SHP77 treated with DMSO at 0.1 percent for 48 hours (cell line): ENCODE measurements at places on chromosomes 1 and 21.

GRCh38 chr1:18047122-18047521 lies 60.5 kb upstream of the IGSF21 start:
- DNase-seq = no peak

DNA sequence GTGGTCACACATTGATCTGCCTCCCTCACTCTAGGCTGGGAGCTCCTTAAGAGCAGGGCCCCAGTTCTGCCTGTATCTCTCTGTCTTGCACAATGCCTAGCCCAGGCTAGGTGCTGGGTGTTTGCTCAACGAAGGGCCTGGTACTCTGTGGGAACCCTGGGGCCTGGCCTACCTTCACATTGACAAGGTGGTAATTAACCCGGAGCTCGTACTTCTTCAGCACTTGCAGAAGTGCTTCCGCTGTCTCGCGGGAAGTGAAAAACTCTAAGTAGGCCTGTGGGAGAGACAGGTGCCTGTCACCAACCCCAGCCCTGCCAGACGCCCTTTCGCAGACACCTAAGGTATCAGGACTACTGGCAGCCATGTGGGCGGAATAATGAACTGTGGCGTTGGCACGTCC lies 13.7 kb downstream of the MTHFR start:
- no peak for DNase-seq

- DNase-seq = peak; percentile 74
Observed at GRCh38 chr1:155126556-155127104, 1.0 kb upstream of the EFNA1 start.

GRCh38 chr1:6985549-6986276 lies 200.5 kb downstream of the CAMTA1 start:
- DNase-seq = no peak

DNA sequence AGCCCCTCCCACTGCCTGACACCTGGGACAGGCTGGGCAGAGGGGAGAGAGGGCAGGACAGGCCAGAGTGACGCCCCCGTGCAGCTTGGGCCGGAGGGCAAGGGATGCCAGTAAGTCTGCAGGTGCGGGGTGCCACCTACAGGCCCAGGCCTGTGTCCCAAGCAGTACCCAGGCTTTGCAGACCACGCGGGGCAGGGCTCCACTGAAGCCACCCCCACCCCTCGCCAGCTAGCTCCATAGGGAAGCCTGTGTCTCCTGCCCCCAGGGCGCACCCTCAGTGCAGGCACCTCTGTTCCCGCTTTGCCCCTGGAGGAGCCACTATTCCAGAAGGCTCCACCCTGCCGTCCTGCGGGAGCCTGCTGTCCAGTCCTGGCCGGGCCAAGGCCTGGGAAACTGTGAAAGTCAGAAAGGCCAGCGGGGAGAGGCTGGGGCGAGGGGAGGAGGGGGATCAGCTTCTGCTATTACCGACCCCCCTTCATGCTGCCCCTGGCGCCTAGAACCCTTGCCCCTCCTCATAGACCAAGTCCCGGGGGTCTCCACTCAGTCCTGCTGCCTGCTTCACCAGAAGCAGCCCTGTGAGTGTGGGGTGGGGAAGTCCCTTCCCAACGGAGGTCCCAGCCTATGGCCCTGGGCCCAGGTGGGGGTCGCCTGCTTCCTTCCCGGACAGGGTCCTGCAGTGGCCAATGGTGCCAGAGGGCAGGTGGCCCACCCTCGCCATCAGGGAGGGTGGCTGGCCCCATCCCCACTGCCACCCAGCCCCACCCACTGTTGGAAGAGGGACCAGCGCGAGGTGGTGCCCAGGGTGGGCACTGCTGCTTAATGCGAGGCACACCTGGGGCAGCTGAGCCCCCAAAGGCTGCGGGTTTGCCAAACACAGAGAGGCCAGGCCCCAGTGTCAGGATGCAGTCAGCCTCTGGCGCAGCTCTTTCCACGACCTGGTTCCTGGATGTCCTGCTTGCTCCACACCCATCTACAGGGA lies 54.4 kb downstream of the KCNAB2 start:
- DNase-seq = no peak

DNA sequence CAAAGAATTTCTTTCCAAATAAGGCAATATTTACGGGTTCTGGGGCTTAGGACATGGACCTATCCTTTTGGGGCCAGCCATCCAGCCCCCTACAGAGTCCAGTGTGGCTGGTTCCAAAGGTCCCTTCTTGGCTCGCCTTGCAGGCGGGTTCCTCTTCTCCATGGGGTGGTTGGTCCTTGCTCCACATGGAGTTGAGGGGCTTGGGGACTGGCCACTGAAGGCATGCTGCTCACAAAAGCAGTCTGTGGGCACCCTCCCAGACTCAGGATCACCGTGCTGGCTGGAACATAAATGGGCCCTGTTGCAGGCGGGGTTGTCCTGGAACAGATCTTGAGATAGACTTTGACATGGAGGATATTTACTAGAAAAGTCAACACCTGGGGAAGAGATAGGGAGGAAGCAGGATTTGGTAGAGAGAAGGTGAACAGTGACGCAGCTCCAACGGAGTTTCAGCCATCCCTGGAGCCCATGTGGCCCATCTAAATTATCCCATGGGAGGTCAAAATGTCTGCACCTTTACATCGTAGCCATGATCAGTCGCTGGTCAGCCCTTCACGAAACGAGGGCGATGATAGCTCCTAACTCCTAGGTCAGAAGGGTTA lies 39.1 kb upstream of the LRP8 start:
- DNase-seq = no peak

DNA sequence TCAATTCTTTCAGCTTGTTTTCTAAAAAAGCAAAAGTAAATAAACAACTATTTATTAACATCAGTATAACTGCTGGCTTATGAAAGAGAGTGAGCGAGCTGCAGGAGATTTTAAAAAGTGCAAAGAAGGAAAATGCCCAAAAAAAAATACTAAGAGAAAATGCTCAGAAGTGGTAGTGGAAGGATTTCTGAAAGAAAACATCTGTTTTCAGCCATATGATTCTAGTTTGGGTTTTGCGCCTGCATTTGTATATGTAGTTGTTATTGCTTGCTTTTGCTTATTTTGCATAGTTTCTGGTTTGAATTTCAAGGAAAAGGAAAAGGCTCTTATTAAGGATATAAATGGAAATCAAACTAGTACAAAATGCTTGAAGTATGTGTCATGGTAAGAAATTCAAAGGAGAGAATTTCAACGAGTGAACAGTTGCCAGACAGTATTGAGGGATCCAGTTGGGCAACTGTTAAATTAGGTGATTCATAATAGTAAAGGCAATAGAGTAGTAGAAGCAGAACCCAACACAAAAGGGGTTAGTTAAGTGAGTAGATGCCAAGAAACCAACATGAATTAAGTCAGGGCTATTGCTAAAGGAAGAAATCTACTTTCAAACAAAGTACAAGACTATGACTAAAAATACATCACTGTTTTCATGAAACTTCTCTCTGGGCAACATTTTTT lies 1.2 kb downstream of the GBP5 start:
- DNase-seq = no peak

DNA sequence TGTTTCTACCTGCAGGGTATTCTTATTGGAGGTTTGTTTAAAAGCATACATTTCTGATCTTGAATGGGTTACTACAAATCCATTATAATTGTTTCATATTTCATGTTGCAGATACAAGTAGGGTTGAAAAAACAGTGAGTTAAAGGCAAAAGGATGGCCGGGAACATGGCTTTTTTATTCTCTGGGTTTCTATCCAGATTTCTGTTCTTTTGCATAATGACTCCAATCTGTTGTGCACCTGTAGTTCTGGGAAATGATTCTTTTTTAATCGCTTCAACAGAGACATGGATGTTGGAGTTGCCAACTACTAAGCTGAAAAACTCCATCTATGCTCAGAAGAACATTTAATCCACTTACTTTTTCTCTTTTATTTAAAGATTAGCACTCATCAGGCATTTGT lies 2.7 kb upstream of the ADAMTS1 start:
- DNase-seq = no peak

DNA sequence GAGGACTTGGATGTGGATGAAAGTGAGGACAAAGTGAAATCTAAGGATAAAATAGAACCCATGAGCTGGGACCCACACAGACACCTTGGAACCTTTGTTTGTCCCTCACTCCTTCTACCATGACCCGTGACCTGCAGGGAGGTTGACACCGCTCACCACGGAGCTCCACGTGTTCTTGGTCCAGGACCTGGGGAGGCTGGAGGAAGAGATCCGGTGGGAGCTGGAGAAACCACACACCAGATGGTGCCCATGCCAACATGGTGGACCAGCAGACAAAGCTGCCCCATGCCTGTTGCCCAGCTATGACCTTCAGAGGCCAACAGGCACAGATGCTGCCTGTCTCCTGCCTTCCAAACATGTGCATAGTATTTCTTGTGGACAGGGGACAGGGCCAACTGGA lies 721.9 kb downstream of the PTPRU start:
- DNase-seq = no peak

DNA sequence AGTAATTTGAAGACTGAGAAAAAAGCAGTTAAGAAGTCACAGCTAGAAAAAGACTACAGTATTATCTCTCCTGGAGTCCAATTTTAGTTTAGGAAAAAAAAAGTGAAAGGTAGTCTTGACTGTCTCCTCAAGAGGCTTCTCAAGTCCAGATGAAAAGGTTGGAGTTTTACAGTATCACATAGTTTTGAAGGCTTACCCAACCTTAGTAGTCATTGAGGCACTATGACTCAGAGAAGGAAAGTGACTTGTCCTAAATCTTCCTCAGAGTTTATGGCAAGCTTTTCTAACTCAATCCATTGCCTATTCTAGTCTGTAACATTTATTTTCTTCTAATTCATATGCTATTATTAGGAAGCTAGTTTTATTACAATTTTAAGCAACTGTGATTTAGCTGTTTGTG lies 174.9 kb downstream of the DPYD start:
- no peak for DNase-seq

DNA sequence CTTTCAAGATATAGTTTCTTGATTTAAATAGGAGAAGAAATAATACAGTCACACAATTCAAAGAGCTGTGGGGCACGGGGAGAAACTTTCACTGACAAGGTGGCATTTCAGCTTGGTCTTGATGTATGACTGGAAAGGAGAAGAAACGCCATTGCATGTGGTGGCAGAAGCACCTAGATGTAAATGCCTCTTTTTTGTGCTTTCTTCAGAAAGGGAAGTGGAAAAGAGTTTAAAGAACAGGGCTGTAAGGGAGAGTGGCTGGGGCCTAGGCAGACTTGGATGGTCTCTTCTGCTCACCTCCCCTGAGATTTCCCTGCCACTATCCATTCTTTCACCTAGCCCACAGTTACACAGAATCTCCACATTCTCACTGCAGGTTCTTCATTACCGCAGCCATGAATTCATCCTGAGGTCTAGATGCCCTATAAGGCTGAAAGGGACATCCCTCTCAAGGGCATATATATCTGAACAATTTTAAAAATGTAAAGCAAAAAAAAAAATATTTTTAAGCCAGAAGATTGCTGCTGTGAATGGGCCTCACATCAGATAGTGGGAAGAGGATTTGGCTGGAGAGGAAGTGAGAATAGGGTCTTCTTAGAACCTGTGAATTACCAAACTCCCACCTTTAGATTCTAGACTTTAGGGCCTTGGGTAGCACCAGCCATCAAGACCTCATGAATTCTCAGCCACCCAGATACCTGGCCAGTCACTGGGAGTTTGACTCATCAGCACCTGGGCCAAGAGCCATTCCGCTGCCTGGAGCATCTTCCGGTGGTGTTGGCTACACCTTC lies 23.4 kb downstream of the CACNA1E start:
- DNase-seq = no peak

GRCh38 chr1:158019171-158019868 lies 25.9 kb downstream of the KIRREL1 start:
- no peak for DNase-seq

DNA sequence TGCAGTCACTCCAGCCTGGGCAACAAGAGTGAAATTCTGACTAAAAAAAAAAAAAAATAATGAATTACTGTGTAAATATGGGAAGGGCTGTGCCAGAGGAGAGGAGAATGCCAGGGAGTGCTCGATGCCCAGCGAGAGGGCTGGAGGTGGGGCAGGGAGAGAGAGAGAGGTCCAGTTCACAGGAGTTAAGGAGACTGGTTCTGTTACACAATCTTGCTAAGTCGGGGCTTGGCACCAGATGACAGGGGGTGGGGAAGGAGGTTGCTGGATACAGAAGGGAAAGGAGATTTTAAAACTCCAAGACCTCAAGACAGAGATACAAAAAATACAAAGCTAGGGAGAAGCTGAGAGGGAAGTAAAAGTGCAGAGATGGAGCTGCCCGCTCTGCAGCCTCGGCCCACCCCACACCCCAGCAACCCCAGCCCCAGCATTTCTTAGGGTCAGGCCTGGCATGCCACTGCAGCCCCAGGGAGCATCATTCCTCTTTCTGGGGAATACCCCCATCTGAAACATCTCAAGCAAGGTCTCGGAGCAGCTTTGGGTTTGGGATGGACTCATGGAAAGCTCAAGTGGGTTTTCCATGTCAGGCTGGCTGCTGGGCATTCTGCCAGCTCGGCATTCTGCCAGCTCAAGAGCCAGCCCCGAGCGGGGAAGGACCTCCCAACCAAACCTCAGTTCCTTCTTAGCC lies 991 bp downstream of the SELENBP1 start:
- peak; percentile 93 for DNase-seq

GRCh38 chr1:220498188-220498587 lies 29.7 kb upstream of the MARK1 start:
- no peak for DNase-seq

GRCh38 chr1:193388683-193389082 lies 202.3 kb upstream of the B3GALT2 start:
- DNase-seq = no peak

- no peak for DNase-seq
Observed at GRCh38 chr1:107824946-107825345, 140.0 kb downstream of the VAV3 start.

GRCh38 chr1:183673605-183674323 lies 20.6 kb upstream of the APOBEC4 start:
- DNase-seq = no peak

DNA sequence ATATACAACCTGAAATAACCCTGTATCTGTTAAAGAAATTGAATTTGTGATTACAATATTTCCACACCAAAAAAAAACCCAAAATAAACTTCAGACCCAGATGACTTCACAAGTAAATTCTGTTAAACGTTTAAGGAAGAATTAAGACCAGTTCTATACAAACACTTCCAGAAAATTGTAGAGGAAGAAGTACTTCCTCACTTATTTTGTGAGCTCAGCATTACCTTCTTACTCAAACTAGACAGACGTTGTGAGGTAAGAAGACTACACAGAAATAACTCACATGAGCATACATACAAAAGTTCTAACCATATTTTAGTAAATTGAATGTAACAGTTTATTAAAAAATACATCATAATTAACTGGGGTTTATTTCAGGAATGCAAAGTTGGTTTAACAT lies 18.8 kb downstream of the RALGPS2 start:
- DNase-seq = no peak

GRCh38 chr1:64320470-64320869 lies 117.0 kb downstream of the UBE2U start:
- DNase-seq = no peak

DNA sequence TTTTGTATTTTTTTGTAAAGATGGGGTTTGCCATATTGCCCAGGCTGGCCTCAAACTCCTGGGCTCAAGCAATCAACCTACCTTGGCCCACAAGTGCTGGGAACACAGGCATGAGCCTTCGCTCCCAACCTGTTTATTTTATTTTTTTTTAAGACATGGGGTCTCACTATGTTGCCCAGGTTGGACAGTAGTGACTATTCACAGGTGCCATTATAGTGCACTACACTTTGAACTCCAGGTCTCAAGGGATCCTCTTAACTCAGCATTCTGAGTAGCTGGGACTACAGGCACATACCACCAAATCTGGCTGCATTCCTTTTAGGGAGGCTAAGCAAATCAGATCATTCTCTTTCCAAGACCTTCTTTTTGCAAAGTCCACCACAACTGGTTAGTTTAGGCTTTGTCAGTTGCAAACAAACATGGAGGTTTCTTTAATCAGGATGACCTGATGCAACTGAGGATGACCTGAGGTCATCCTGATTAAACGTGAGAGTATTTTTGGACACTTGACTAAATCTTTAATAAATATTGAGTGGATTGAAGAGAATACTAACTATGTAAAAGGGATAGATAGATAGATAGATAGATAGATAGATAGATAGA lies 30.0 kb upstream of the RALGPS2 start:
- no peak for DNase-seq
